Thoracic aorta (tissue), 2 donors: ENCODE measurements at places on chromosomes 6 and 20.
A peak's percentile ranks its signal among the peaks of the same experiment; 100 is the strongest.

GRCh38 chr6:169589293-169589692 is 112.5 kb downstream of the WDR27 start:
- DNase-seq: no peak

DNA sequence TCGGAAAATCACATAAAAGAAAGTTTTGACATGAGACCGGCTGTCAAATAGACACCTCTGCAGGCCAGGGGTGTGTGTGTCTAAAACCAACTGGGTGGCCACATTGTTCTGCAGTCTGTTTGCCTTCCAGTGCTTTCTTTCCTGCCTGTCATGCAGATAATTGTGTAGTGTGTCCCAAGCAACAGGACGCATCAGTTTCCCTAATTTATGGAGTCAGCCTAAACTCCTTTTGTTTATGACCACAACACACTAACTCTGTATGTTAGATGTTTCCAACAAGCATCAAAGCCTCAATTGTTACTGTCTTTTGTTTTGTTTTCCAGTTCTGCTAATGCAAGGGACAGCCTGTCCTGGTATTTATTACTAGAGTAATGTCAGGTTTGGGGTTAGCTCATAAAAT is 205.7 kb downstream of the ATXN1 start:
- no peak for DNase-seq

- no peak for DNase-seq
Observed at GRCh38 chr6:16583144-16583762, 178.0 kb downstream of the ATXN1 start.

- DNase-seq: no peak
Observed at GRCh38 chr6:166814390-166814789, 142.0 kb downstream of the RNASET2 start.

DNA sequence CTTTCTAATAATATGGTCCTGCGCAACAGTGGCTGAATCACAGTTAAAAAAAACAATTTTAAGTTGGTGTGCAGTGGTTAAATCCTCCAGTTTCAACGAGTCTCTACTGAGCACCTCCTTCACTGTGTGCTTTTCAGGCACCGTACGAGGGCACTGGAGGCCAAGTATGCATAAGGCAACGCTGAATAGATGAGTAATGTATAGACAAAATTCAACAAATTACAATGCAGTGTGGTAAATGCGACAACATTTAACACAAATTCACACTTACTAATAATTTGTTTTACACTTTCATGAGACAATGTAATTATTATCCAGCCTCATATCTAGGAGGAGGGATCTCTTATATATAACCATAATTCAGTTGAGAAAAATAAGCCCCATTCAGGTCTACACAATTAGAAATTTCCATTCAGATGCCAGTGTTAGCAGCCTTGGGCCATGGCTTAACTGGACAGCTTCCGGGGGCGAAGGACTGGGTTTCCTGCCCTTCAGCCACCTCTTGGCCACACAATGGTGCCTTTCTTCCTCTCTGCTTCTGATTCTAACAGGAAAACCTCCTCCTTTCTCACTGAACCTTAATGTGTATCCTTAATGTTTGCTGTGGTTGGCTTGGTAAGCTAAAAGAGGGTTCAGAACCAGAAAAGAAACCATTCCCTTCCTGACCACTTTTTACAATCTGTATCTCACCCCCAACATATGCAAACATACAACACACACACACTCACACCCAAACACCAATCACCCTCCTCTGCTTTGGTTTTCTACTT is 51.9 kb downstream of the B4GALT5 start:
- DNase-seq: no peak

GRCh38 chr6:130946076-130946475 is 117.0 kb downstream of the EPB41L2 start:
- no peak for DNase-seq

GRCh38 chr6:129033581-129033980 is 150.6 kb downstream of the LAMA2 start:
- no peak for DNase-seq

- no peak for DNase-seq
Observed at GRCh38 chr6:131951576-131952230, 531 bp upstream of the CCN2 start.

DNA sequence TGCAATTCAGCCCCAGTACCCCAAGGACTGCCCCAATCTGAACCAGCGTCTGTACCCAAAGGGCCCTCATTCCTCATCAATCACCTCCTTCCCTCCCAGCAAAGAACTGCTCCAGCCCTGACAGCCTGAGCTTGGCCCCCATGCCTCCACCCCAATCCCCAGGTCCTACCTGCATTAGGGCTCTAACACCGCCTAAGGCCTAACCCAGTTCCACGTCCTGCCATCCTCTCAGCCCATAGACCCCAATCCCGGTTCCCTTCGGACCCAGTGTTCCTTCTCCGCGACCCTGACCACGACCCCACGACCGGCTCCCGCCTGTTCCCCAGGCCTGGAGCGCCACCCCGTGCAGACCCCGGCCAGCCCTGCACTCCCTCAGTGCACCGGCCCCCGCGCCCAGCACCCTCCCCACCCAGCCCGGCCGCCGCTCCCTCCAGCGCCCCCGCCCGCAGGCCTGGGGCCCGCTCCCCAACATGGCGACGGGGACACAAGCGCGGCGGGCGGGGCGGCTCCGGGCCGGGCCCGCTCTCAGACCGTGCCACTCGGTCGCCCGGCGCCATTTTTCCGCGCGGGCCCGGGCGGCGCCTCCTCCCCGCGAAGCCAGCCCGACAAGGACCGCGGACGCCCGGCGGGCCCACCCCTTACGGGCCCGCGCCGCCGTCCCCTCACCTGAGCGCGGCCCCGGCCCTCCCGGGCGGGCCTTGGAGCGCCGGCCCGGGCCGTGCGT is 483 bp downstream of the NCOA6 start:
- DNase-seq: peak; percentile 18
